ENCODE measurements at places on chromosomes 12 and 14.

DNA sequence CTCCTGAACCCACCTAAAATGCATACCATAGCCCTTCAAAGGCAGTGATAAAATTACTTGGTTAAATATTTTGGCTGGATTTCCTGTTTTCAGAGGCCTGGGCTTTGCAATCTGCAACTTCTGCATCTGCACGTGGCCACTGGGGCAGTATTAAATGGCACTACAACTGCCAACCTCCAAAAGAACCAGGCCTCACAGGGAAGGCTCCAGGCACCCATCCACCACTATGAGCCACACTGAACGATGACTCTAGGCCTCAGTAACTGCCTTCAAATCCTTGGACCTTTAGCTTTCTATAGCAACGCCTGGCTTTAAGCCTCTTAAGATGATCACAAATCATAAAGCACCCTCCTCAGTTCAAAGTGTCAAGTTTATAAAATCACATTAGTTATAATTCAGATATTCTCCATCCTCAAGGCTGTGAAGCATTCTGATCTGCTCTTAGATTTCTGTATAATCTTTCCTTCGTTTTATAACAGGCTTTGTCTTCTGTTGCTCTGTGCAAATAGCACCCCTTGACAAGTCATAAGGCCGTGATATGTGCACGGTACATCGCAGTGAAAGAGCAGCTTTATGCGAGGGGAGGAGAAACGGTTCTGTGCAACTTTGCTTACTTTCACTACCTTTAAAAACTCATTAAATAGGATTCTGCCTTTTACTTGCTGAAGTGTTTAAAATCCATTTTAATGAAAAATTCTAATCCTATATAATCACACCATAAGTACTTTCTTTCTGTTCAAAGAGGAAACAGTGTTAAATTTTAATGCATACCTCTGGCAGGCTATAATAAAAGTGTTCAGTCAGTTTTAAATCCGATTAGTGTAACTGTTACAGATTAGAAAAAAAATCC lies 196.4 kb upstream of the G2E3 start:
- no peak for DNase-seq

- DNase-seq = no peak
Measured at GRCh38 chr14:32202491-32202997, 525 bp downstream of the RNU6-8 start.

- no peak for DNase-seq
Measured at GRCh38 chr12:76451528-76451927, 103.3 kb upstream of the BBS10 start.

DNA sequence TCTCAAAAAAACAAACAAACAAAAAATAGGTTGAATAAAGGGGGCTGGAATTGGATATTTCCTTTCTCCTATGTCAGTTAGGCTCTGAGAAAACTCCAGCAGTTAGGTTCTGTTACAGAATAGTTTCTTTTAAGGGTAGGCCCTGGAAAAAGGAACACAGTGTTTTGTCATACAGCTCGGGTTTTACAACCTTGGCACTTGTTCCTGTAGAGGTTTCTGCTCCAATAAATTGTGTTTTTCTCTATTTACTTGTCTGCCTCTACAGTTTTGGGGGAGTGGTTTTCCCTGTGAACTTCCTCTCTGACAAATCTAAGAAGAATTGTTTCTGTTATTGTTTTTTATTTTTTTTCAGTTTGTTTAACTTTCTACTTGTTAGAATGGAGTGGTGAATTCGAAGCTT lies 167.6 kb downstream of the ACSS3 start:
- DNase-seq = no peak

- no peak for DNase-seq
Measured at GRCh38 chr12:101591781-101592180, 3.0 kb upstream of the MYBPC1 start.

GRCh38 chr12:46983959-46984841 lies 95.2 kb upstream of the PCED1B start:
- DNase-seq = peak; percentile 24

DNA sequence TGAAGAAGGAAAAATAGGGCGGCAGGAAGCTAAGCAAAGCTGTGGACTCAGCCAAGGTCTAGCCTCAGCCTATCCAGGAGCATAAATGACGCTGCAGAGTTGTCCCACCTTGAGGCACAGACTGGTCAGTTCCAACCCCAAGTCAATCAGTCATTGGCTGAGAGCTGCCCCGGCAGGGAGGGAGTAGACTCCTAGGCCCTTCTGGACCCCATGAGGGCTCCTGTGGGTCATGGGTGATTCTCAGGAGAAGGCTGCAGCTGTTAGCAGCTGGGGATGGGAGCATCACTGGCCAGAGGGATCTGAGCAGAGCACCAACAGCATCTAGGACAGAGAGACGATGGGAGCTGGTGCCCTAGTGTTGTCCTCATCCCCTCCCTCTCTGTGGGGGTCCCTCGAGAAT lies 51.8 kb upstream of the ESRRB start:
- no peak for DNase-seq

DNA sequence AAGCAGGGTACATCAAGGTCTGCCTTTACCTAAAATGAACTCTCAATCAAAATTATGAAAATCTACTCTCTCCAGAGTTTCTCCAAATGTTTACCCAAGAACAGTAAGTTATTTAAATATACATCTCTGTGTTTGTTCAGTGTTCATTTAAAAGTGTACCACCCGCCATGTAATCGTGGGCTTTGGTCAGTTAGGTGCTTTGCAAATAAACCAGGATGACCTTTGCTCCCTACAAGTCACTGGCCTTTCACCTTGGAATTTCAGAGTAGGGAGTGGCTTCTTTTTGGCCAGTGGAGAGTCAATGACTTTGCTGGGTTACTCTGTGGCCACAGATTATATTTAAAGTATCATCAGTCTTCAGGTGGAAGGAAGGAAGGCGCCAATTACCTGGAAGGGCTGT lies 74.6 kb upstream of the PTPRB start:
- DNase-seq = no peak

- DNase-seq = no peak
Measured at GRCh38 chr12:124622764-124623163, 55.4 kb upstream of the NCOR2 start.

DNA sequence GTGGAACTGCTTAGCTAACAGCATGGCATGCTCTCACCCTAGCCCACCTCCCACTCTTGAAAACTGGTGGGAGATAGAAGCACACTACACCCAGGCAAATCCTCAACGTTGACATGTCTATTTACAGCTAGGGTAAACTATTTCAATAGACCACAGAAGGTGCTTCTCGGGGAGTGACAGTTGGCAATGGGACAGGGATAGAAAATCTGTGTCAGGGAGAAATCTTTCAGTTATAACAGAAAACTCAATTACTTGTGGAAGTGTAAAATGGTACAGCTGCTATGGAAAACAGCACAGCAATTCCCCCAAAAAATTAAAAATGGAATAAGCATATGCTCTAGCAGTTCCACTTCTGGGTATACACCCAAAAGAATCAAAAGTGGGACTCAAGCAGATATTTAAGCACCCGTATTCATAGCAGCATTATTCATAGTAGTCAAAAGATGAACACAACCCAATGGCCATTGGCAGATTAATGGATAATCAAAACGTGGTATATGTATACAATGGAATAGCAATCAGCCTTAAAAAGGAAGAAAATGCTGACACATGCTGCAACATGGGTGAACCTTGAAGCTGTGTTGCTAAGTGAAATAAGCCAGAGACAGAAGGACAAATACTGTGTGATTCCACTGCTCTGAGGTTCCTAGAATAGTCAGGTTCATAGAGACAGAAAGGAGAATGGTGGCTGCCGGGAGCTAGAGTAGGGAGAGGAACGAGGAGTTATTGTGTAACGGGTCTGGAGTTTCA lies 92.5 kb downstream of the STAB2 start:
- DNase-seq = no peak

DNA sequence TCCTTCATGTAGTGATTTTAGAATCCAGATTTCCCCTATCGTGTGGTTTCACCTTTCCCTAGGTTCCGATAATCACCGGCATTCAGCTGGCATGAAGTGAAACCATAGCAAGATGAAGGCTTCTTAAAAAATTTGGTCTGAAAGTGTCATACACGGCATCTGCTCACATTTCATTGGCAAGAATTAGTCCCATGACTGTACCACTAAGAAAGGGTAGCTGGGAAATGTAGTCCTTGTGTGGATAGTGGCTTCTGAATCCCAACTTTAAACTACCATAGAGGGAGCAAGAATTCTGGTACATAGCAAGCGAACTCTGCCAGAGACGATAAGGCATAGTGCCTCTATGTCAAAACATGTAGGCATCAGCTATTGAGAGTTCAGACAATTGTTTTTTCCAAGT lies 360.1 kb upstream of the TBX3 start:
- no peak for DNase-seq

Measured in body of pancreas (tissue), 4 donors.